ENCODE measurements at places on chromosomes 4 and X. TPM values are rescaled to one million over a fixed set of nuclear protein-coding genes. Genes with fewer than 3 reads are reported as not detected.

GRCh38 chrX:30253257-30253656, 6.3 kb downstream of the MAGEB1 start:
- DNase-seq, result no peak

Gene CXCL1
- total RNA-seq, result not detected

GRCh38 chr4:125501568-125501967, 186.8 kb downstream of the FAT4 start:
- DNase-seq, result no peak

DNA sequence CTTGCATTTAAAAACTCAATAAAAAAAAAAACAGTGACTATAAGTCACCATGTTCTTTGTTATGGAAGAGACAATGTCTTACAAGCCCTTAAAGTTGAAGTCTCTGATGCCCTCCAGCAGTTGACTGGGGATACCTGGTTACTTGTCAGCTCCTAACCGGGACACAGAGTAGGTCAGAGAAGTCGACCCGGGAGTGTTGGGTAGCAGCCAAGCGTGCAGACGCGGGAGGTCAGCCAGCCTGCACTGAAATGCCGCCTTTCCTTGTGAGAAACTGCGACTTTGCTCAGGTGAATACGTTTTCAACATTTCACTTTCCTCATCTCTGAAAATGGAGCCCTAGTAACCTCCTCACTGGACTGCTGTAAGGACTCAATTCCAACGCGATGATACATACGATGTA, 81.8 kb downstream of the F11 start:
- DNase-seq, result peak; percentile 62

- no peak for DNase-seq
Measured at GRCh38 chr4:148054275-148054674, 322.4 kb downstream of the ARHGAP10 start.

Gene ZNF185
- 2.5 TPM for total RNA-seq

Gene ASMT
- total RNA-seq, result not detected

GRCh38 chr4:168569066-168569930, 72.4 kb downstream of the PALLD start:
- DNase-seq, result no peak
